ENCODE measurements at places on chromosomes 12 and 14.

- DNase-seq = no peak
These were observed 28.5 kb downstream of the CPM start for GRCh38 chr12:68904351-68904962.

GRCh38 chr12:95351748-95352147, 122.2 kb upstream of the METAP2 start:
- peak; percentile 21 for DNase-seq

GRCh38 chr12:53958128-53958527, 3.4 kb downstream of the HOXC12 start:
- no peak for DNase-seq

DNA sequence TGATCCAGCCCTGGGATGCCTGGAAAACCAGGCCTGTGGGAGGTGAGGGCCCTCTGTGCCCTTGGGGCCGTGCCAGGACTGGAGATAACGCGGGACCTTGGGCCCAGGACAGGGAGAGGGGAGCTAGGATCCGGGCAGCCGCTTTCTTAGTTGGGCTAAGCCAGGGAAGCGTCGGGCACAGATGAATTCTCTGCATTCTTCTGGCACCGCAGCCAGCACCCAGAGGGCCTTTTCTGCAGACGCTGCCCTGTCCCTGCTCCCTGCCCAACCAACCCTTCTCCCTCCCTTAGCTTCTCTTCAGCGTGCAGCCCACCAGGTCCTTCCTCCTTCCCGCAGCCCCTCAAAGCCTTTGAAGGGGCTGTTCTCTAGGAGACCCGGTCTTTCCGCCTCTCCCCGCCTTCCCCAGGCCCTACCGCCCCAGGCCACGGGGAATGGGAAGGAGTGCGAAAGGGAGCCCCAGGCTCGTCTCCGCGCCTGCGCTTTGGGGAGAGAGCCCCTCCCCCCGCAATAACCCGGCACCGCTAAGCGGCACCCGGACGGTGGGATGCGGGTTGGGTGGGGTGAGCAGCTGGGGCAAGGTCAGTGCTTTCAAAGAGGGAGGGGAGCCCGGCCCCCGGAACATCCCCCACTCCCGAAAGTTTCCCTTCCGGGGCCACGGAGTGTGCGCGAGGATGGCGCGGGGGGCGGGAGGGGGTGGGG, 663 bp downstream of the NCKAP5L start:
- DNase-seq = peak; percentile 88

DNA sequence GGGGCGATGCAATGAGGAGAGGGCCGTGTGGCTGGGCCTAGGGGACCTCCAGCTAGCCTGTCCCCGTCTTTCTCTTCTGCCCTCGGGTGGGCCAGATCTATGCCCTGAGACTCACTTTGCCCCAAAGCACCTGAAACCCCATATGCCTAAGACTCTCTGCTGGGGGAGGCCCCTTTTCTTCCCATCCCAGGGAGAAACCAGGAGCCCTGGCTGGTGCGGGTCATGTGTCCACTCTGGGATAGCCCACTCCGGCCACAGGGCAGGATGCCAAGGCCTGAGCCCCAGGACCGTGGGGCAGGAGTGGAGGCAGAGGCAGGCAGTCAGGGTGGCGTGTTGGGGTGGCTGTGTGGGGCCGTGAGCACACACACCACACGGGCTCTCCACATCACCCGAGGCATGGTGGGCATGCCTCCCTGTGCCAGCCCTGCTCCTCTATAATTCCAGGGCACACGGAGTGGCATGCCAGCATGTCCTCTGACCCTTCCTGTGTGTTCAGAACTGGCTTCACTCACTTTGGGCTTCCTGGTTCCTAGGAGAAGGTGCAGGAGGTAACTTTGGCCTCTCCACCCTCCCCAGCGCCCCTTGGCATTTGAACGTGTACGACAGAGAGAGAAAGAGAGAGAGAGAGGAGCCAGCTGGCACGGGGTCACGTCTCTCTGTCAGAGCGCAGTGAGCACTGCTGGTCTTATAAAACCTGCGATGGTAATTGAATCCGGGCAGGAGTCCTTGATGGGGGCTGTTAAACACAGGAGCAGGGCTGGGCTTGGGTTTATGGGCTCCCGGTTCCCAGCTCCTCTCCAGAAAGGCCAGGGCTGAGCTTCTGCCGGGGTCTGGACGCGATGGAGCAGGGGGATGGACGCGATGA, 144.2 kb downstream of the KIF26A start:
- peak; percentile 51 for DNase-seq

DNA sequence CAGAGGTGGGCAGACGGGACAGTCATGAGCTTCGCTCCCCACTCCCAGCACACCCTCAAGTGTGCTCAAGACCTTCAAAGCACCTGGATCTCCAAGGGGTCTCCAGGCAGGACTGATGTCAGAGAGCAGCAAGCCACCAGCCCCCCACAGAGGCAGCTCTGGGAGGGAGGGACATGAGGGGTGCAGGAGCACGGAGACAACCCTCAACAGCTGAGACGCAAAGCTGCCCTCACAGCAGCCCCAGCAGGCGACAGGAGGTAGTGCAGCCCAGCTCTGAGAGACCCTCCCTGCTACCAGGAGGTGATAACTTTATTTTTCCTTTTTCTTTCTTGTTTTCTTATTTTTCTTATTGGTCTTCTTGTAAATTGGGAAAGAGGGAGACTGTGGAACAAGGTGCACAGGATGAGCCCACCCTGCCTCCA, 17.9 kb downstream of the SIVA1 start:
- DNase-seq = peak; percentile 45

DNA sequence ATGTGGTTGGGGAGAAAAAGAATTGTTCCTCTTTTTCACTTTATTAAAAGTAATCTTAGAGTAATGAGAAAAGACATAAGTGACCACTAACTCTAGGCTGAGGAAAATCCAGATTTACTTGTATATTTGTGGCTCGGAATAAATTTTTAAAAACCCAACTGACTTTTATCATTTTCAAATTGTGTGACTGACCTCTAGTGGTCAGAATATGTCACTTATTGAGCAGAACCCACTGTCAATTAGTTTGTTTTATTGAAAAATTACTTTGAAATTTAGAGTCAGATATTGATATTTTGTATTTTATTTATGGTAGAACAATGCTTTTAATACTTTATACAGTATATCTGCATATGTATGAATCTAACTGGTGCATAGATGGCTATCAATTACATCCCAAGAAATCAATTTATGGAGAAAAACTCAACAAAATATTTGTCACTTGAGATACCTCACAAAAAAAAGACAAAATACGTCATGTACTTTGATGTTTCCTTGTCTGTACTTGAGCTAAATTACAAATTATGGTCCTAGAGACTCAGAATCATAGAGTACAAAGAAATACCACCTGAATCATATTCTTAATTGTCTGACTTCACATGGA, 229.4 kb downstream of the CNTN1 start:
- no peak for DNase-seq

- DNase-seq = no peak
These were observed 45.0 kb upstream of the STRN3 start for GRCh38 chr14:31071151-31071550.

GRCh38 chr14:86777963-86778602, 1214.9 kb downstream of the GALC start:
- no peak for DNase-seq

- DNase-seq = no peak
These were observed 2.7 kb downstream of the CGRRF1 start for GRCh38 chr14:54512393-54512792.

DNA sequence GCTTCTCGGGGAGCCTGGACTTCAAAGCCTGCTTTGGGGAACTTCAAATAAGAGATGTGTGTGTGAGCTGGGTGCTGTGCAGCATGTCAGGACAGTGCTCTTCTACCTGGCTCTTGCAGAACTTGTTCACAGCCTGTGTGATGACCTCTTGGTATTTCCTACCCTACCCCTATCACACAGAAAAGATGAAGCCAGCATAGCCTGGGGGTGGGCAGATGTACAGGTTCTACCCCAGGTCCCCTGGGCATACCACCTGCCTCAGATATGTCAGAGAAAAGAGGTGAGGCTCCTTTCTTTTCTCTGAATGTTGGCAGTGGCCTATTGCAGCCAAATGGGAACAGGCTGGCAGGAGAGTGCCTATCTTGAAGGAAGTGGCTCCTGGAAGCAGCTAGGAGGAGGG, 111.7 kb upstream of the ALG10B start:
- no peak for DNase-seq

- no peak for DNase-seq
These were observed 93.1 kb downstream of the DDHD1 start for GRCh38 chr14:53060046-53060445.

GRCh38 chr14:61661471-61662400, 33.6 kb upstream of the HIF1A start:
- no peak for DNase-seq

GRCh38 chr14:32379447-32379846, 50.3 kb downstream of the AKAP6 start:
- DNase-seq = no peak

DNA sequence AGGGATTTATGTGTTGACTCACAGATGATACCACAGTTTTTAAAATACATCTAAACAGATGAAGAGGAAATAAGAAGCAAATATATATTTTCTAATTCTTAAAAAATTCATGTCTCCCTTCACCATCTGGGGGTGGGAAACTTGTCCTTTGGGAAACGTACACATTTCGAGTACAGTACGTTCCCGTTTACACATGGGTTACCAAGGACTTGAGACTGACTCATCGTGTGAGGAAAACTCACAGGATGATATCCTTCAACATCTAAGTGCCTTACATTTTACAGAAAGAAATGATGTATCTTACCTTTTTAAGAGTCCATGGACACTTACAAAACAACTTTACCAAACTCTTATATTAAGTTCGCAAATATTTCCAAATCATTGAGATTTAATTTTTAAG, 16.0 kb upstream of the FBLN5 start:
- no peak for DNase-seq

GRCh38 chr14:34113991-34114390, 163.1 kb upstream of the EGLN3 start:
- no peak for DNase-seq

- no peak for DNase-seq
These were observed 3.3 kb downstream of the NCKAP5L start for GRCh38 chr12:49824895-49825294.

GRCh38 chr14:75881994-75882393, 99.8 kb downstream of the TGFB3 start:
- DNase-seq = no peak

- no peak for DNase-seq
These were observed 12.8 kb downstream of the USP15 start for GRCh38 chr12:62272936-62273552.

GRCh38 chr12:101475751-101476305, 692 bp downstream of the SPIC start:
- no peak for DNase-seq

- no peak for DNase-seq
These were observed 63.2 kb upstream of the SLC24A4 start for GRCh38 chr14:92259613-92260357.

- DNase-seq = peak; percentile 94
These were observed at the start of gene KITLG for GRCh38 chr12:88580051-88580871. TSS of gene KITLG (minus strand) at chr12:88580471. CDS start at chr12:88580278, 193 bp downstream.

GRCh38 chr14:64928239-64929013, 14.1 kb downstream of the GPX2 start:
- no peak for DNase-seq

DNA sequence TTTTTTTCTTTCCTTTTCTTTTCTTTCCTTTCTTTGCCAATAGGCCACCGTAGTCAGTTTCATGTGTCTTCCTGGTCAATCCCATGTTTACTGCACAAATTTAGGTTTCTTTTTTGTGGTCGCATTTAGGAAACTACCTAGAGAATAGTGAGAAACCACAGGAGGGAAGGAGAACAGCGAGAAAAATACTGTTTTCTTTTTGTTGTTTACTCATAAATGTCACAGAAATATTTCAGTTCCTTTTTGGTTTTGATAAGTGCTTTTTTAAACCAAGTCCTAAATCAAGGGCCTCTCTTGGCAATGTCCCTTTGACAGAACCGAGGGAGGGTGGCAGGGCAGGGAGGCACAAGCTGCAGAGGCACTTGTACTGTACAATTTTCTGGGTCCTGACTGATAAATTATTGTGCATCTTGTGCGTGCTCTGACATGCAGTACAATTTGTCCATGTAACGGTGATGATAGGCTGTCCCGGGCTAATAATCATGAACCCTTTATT, 326.1 kb downstream of the CACNA1C start:
- no peak for DNase-seq

DNA sequence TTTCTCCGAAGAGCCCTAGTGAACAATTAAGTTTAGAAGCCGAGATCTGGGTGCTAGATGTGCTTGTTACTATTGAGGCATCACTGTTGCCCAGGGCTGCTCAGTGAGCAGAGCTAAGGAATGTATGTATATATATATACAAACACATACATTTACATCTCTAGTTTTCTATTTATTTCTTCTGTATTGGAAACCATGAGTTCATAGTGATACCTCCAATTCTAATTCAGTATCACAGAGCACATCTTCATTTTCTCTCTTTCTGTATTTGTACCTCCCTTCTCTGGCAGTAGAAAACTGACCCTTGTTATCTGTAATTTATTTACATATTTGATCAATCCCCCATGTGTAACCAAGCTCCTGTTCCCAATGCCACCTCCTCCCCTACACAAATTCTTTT, 40.7 kb upstream of the FUT8 start:
- no peak for DNase-seq
